ENCODE measurements at places on chromosomes 1 and 21.

DNA sequence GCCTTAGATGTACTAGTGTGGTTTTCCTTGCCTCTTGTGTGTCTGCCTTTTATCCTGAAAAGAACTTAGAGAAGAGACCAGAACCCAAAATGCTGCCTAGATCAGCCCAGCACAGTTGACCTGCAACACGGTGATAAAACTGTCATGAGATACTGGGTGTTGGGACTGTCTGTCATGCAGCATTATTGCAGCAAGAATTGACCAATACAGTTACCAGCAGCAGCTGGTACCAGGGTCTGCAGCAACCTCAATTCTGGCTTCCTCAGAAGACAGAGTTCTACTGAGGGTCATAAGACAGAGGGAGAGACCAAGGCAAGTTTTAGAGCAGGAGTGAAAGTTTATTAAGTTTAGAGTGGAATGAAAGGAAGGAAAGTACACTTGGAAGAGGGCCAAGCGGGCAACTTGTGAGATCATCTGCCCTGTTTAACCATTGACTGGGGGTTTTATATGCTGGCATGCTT is 182.0 kb downstream of the DYRK1A start:
- no peak for DNase-seq

- DNase-seq = no peak
These were observed 28.8 kb upstream of the DIPK1A start for GRCh38 chr1:92989936-92990583.

DNA sequence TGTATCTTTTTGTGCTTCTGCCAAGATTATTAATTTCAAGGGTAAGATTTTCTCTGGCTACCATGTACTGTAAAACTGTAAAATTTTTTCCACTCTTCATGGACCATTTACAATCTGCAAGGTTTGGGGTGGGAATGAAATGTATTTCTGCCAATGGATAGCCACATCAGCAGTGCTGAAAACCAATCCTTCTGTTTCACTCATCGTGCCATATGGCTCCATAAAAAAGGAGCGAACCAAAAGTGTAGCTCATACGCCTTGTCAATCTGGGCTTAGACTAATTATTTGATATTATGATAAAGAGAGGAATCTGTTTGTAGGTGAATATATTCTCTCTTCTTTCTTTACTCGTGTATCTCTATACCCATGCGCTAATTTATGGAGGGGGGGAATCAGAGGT is 3.0 kb upstream of the SLC44A5 start:
- DNase-seq = no peak

GRCh38 chr1:231272880-231273279 is 31.9 kb downstream of the GNPAT start:
- no peak for DNase-seq

DNA sequence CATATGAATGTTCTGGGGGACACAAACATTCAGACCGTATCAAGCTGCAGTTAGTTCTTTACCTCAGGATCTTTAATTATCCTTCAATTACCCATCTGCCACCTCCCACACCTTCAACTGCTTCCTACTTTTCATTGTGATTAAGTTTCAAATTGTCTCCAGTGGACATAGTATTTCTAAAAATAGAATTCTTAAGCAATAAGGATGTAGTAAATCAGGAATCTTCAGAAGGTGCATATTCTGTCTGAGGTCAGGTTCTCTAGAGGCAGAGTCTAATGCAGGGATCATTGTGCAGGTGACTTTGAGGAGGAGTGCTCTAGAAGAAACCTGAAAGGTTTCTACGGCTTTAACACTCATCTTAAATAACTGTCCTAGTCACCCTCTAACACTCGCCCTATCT is 102.6 kb upstream of the PPP2R5A start:
- no peak for DNase-seq

All from NCI-H345 (cell line).